ENCODE measurements at places on chromosomes 11 and 22.

DNA sequence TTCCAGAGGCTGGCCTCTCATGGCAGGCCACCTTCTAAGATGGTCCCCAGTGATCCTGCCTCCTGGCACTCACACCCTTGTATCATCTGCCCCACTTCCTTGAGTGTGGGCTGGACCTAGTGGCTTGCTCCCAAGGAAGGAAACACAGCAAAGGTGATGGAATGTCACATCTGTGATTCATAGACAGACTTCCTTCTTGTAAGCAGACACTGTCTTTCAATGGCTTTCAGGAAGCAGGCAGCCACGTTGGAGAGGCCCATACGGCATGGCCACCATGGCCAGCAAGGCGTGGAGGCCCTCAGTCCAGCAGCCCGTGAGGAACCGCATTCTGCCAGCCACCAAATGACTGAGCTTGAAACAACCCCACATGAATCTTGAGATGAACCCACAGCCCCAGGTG lies 11.3 kb downstream of the LMO1 start:
- H3K4me3 ChIP-seq = no peak overlapping the region
- DNase-seq = no peak
- H3K4me1 ChIP-seq = no peaks in the 10 kb centered on the region
- H3K27me3 ChIP-seq = no peaks in the 10 kb centered on the region
- no peak overlapping the region for H3K27ac ChIP-seq
- H3K36me3 ChIP-seq = no peaks in the 10 kb centered on the region

DNA sequence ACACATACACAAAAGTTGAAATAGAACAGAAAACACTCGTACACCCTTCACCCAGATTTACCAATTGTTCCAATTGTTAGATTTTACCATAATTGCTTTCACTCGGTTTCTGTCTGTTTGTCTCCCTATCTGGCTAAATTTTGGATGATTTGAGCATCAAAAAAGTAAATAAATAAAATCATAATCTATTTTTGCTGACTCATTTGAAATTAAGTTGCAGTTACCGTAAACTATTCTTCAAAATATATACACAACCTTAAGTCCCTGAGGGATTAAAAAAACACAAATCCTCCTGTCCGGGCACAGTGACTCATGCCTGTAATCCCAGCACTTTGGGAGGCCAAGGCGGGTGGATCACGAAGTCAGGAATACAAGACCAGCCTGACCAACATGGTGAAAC lies 81.3 kb upstream of the SYT9 start:
- H3K27ac ChIP-seq = no peak overlapping the region
- no peak overlapping the region for H3K4me3 ChIP-seq
- no peaks in the 10 kb centered on the region for H3K27me3 ChIP-seq

DNA sequence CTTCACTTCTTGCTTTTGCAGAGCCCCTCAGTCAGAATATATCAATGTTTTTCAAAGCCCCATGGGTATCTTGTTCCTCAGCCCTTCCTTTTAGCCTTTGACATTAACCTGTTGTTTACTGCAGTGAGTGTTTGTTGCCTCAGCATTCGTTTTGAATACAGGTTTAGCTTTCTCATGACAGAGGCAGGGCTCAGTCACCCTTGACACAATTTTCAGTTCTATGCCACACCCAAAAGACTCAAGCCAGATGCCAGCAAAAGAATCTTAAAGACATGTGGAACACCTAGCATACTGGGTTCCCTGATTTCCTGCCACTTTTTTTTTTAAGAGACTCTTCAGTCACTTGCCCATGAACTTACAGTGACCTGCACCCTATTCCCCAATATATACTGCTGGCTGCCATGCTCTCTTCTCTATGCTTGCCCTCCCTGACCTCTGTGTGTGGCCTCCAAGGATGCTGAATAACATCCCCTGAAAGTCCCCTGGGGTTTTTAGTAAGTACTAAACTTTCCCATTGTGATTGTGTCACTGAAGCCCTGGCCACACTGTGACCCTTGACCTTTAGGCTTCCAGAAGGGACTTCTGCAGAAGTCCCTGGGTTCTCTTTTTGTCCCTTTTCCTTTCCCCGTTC lies 1225.5 kb downstream of the TBC1D22A start:
- no peaks in the 10 kb centered on the region for H3K36me3 ChIP-seq
- no peak overlapping the region for H3K4me3 ChIP-seq
- no peak for DNase-seq
- no peaks in the 10 kb centered on the region for H3K4me1 ChIP-seq

- H3K4me3 ChIP-seq = no peak overlapping the region
- DNase-seq = no peak
- H3K4me1 ChIP-seq = peaks cover 18% of the 10 kb centered on the region
- peak overlapping the region; percentile 28 for H3K27ac ChIP-seq
- no peaks in the 10 kb centered on the region for H3K27me3 ChIP-seq
Observed at GRCh38 chr11:117146521-117146920, 2.4 kb downstream of the PAFAH1B2 start.
